Left ventricle myocardium superior (tissue), 1 donor: ENCODE measurements at places on chromosomes 2 and 18.

GRCh38 chr2:29273004-29273684 is 157.9 kb downstream of the CLIP4 start:
- no peak for DNase-seq

DNA sequence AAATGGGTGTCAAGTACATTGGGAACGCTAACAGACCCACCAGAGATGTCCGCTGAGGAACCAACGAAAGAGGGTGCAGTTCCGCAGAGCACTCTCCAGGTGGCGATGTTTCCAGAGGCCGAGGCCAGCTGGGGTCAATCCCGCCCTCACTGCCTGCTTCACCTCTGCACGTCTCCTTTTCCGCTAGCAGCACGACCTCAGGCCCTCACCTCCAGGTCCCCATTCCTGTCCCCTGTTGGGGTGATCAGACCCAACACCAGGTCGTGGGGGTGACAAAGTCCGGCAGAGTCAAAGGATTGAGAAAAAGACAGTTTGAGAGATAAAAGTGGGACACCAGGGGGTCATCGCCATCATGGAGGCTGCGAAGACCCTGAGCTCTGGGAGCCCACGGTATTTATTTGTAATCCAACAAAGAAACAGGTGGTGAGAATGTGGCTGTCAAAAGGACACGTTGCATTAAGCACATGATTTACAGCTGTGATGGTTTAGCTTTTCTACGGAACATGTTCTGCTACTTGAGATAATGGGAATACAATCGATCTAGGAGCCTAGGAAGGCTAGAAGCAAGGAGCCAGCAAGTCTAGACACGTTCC is 27.3 kb downstream of the ZAP70 start:
- peak; percentile 46 for DNase-seq

GRCh38 chr2:9979977-9980376 is 28.5 kb downstream of the GRHL1 start:
- no peak for DNase-seq

DNA sequence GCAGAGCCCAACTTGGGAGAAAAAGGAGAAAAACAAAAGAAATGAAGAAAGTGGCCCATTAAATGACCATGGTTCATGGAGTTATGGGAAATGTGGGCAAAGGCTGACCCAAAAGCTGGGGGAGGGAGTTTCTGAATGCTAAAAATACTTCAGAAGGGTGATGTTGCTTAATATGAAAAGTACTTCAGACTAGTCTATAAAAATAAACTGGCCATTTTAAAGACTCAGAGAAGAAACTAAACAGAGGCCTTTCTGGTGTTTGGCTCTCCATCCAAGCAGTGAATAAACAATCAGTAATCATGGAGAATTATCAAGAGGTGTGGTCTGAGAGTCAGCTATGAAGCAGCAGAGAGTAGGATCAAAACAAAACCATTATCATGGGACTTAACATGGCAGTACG is 160.8 kb upstream of the MAPRE2 start:
- DNase-seq: no peak

DNA sequence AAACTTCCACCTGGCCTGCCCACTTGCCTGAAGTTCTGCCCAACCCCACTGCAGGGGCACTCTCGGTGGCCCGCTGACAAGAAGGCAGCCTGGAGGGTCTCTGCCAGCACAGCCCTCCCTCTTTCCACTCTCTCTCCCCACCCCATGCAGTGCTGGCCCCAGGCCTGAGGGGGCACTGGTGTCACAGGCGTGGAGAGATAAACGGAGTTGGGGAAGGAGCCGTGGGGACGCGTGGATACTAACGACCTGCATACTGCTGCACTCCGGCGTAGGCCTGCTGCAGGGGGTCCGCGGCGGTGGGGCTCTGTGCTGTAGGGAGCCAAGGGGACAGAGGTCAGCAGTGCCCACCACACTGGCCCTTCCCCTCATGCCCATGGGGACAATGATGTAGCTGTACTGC is 299.3 kb downstream of the CELF4 start:
- no peak for DNase-seq

DNA sequence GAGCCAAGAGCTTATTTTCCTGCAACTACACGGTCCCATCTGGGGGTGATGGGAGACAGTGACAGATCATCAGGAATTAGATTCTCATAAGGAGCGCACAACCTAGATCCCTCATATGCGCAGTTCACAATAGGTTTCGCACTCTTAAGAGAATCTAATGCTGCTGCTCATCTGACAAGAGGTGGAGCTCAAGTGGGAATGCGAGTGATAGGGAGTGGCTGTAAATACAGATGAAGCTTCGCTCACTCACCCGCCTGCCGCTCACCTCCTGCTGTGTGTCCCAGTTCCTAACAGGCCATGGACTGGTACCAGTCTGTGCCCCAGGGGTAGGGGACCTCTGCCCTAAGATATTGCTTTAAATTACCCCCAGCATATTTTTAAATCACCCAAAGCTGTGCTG is 10.8 kb downstream of the LRRFIP1 start:
- DNase-seq: no peak

DNA sequence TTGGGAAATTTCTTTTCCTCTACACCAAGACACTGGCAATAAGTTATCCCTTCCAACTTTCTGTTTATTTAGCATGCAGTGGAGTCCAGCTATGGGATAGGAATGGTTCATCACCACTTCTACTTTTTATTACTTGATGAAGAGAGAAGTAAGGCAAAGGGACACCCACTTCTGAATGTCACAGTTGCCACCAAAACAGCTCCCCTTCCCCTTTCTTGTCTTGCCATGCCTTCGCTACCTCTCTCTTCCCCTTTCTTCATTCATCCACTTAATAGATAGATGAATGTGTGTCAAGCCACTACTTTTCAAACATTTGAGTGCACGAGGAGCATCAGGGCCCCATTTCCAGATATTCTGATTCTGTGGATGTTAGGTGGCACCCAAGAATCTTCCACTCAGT is 59.6 kb downstream of the KCTD18 start:
- DNase-seq: no peak

DNA sequence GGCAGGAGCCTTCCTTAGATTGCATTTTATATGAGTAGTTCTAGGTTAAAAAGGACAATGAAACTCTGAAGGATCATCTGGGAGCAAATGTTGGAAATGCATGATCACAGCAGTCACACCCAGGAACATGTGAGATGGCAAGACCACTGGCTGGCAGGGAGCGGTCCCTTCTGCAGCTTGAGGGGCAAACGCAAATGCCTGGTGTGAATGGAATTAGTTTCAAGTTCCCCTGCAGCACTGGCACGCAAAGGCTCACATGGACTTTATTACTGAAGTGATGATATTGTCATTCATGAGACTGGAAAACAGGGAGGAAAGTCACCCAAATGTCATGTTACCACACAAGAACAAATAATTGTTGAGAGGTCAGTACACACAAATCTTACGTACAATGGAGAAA is 223.3 kb downstream of the FBXO15 start:
- DNase-seq: no peak

GRCh38 chr2:240725671-240726070 is 34.0 kb downstream of the AQP12A start:
- no peak for DNase-seq

DNA sequence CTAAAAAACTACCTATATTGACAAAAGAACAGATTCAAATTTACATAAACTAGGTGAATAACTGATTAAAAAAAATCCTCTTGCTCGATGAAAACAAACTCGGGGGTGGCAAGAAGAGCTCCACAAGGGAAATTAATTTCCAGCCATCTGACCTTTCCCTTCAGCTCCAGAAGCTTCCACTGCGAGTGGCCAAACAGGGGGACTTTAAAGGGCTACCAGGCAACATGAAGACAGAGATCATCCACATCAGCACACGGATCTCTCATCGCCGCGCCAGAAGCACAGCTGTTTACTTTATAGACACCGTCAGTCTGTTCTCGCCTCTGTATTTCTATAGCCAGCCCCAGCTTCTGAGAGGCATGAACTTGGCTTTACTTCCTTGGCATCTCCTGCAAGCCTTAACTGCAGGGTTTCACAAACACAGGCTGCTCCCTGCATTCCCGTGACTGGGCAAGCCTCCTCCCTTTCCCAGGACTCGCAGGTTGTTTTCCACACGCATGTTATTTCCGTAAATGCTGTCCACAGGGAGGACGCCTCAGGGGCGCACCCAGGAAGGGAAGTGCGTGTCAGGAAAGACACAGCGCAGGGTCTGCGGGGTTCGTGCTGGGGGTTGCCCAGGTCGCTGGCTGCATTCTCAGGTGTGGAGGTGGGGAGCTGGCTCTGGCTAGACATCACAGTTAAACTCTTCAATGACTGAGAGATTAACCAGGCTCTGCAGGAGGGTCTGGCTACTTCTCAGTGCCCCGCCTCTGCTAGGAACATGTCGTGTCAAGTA is 85.0 kb downstream of the USP40 start:
- no peak for DNase-seq

GRCh38 chr2:68589963-68590362 is 53.4 kb upstream of the PROKR1 start:
- DNase-seq: no peak

GRCh38 chr2:238920601-238921001 is 72.7 kb downstream of the TWIST2 start:
- DNase-seq: no peak

DNA sequence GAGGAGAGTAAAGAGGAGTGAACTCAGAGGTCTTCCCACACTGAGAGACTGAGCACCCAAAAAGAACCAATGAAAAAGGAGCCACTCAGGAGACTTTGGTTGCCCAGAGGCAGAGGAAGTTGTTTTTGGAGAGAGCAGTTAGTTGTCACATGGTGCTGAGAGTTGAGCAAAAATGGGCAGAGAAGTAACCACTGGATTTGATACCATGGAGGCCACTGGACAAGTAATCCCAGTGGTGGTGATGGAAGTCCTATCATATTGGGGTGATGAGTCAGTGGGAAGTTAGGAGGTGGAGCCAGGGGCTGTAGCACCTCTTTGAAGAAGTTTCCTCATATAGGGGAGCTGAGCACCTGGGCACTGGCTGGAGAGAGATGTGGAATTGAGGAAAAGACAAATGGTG is 235.8 kb downstream of the TPGS2 start:
- DNase-seq: no peak

DNA sequence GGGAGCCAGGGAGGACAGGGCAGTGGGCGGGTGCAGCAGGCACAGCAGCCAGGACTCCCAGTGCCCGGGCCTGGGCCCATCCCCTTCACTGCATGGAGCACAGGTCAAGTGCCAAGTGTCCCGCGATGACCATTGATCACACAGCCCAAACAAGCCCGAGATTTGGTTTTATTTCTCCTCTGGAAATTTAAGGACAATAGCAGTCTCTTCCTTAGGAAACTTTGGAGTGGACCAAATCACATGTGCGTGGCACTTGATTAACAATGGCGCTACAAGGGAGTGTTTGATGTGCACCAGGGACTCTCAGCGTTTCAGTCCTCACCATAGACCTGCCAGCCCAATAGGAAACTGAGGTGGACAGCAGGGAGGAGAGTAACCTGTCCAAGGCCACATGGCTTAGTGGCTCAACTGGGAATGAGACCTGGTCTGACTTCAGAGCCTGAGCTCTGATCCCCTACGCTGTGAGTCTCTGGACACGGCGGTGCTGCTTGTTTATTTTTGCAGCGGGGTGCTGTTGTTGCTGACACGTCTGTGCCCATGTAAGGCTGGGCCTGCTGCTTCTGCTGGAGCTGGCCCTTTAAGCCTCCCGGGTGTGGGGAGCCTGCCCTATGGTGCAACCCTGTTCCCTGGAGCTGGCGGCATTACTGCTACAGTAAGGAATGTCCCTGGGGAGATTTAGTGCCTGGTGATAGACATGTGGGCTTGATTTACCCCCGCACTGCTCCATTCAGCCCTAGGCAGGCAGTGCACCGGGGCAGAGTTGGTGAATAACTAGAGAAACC is 194.2 kb downstream of the INHBB start:
- peak; percentile 79 for DNase-seq

GRCh38 chr18:45910405-45911023 is 56.6 kb downstream of the EPG5 start:
- DNase-seq: peak; percentile 52
